ENCODE measurements at places on chromosomes 4 and X.

- no peak for DNase-seq
Measured at GRCh38 chr4:112290341-112290740, 4.6 kb upstream of the TIFA start.

DNA sequence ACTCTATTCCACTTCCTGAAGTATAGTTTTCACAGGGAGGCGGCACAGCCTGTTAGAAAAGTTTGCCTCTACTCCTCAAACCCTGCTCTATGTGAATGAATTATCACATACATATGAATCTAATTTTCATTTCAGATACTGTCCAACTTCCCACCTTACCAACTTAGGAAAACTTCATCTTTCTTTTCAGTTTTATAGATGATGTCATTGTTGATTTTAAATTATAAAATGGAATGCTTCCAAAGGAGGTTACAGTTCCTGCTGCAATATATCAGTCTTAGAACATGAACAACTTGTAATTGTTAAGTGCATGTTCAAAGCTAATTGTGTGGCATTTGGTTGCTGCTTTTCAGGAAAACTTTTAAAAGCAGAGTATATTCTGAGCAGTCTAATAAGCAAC lies 92.4 kb downstream of the NEUROG2 start:
- DNase-seq: no peak

DNA sequence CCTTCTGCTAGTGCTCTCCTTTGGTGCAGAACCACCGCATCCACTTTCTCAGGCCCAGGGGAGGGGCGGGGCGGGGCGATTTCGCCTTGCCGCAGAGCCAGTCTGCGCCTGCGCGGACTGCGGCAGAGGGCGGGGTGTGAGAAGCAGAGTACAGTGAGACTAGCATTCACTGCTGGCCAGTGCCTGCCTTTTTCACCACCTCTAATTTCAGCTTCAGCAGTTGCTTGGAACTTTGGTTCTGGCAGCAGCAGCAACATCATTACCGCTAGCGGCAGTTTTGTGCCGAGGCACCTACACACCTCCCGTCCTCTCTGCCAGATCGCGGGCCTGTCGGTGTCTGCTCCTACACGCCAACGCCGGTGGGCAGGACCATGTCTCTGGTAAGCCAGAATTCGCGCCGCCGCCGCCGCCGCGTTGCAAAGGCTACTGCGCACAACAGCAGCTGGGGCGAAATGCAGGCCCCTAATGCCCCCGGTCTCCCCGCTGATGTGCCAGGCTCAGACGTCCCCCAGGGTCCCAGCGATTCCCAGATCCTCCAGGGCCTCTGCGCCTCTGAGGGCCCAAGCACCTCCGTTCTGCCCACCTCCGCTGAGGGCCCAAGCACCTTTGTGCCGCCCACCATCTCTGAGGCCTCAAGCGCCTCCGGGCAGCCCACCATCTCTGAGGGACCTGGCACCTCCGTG lies at the start of gene MAGEE1:
Gene MAGEE1, plus strand, starts transcription at position 151 of the 683 bp plus-strand sequence. Its CDS starts 221 bp downstream, at position 372.
- peak; percentile 76 for DNase-seq

DNA sequence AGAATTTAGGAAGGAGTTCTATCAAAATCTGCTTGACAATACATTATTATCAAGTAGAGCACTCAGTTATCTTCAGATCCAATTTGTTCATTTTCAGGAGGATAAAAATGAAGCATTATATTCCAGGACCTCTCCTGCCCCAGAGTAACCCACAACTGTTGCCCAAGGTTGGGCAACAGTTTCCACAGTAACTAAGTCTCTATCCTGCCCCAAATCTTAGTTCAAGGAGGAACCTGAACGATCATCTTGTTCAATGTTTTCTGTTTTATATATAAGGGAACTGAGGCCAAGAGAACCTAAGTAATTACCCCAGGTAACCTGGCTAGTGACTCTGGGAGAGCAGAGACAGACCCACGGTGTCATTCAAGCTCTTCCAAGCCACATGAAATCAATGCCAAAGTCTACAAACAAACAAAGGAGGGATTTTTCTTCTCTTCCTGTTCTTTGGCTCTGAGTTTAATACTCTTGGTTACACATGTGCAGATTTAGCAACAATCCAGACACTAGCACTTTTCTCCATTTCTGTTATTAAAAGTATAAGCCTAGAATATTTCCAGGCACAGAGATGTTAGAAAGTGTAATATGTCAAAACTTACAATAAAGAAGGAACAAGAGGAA lies 105.6 kb downstream of the C4orf51 start:
- DNase-seq: no peak

- DNase-seq: no peak
Measured at GRCh38 chrX:63713526-63713925, 71.5 kb downstream of the ARHGEF9 start.

- no peak for DNase-seq
Measured at GRCh38 chr4:140326395-140326993, 47.0 kb upstream of the SCOC start.

DNA sequence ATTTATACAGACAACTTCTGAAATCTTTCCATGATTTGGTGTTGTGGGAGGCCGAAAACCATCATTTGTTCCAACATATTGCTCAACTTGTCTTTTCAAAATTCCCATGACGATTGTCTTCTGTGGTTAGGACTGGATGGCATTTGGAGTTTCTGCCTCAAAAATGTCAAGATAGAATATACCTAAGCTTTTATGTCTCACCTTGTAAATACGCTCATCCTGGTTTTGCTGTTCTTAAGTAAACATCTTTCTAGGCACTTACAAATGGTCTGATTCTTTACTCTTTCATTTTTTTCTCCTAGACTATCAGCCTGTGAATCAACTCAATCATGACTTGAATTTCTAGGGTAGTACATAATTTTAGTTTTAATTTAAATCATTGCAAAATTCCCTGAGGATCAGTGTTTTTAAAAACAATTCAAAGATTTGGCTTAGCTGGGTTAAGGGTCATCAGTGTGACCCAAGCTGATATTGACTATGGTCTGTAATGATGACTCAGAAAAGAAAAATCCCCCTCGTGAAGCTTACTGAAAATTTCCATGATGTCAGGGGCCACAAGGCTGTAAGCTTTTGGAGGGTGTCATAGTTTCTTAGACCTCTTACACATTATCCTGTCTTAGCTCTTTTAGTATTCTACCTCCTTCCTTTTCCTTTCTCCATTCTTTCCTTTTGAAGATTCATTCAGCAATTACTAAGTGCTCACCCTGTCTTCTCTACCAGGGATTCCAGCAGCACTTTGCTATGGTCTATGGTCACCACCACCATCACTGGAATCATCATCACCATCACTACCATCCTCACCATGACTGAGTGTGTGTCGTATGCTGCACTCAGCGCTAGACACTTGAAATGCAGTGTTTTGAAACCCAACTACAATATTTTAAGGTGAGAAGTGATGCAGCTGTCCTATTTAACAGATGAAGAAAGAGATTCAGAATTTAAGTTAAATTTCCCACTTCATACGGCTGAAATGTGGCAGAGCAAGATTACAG lies 124.4 kb downstream of the CPE start:
- no peak for DNase-seq

- no peak for DNase-seq
Measured at GRCh38 chrX:132470831-132471230, 18.0 kb downstream of the MBNL3 start.

GRCh38 chr4:144709793-144710525 lies 64.0 kb downstream of the HHIP start:
- no peak for DNase-seq

Measured in activated CD4-positive, alpha-beta T cell treated with anti-CD3 and anti-CD28 coated beads, Interleukin-2, amount 50 U/mL, for 1 hour (primary cell).